ENCODE measurements at places on chromosomes 1 and 21.

DNA sequence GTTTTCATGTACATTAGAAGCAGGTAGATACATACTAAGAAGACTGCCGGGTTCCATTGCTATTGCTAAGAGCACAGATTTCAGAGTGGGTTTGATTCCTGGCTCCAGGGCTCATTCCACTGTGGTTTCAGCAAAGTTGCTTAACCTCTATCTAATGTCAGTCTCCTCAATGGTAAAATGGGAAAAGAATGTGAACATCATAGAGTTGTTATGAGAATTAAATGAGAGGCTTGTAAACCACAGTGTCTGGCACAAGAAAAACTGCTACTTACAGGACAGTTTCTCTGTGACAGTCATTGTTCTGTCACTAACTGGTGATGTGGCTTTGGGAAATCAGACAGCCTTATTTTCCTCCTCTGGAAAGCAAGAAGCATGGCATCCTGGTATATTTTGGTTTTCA lies 10.7 kb upstream of the PLXNA2 start:
- peak; percentile 64 for DNase-seq

DNA sequence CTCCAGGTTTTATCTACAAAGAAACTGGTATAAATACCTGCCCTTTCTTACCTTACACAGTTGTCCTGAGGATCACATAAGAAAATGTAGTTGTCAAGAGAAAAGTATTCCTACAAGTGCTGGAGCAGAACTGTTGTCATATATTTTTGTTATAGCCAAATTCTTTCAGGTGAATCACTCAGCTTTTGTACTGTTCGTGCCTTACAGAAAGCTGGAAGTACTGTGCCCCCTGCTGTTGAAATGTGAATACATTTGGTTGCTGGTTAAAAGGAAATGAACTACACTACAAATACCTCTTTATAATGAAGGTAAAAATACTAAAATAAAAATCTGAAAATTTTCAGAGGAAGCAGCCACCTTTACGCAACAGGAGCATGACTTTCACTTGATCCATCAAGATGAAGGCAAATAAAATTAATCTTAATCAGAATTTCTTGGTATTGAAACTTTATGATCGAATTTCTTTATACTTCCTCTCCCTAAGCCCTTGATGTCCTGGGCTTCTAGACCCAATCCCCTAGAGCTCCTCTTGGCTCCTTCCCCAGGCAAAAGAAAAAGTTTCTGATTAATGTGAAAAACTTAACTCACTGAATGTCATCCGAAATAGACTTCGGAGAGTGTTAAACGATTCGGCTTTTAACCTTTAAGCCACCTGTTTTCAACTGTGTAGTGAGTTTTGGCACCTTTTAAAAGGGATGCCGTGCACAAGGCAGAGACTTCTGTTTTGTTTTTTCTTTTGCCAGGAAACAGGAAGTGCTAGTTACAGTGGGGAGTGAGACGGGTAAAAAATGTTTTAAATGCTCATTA lies 12.5 kb downstream of the CHML start:
- peak; percentile 33 for DNase-seq

GRCh38 chr1:3908886-3909517 lies 8.9 kb upstream of the C1orf174 start:
- DNase-seq: no peak

GRCh38 chr1:22709891-22710700 lies 543 bp upstream of the EPHB2 start:
- DNase-seq: peak; percentile 41

DNA sequence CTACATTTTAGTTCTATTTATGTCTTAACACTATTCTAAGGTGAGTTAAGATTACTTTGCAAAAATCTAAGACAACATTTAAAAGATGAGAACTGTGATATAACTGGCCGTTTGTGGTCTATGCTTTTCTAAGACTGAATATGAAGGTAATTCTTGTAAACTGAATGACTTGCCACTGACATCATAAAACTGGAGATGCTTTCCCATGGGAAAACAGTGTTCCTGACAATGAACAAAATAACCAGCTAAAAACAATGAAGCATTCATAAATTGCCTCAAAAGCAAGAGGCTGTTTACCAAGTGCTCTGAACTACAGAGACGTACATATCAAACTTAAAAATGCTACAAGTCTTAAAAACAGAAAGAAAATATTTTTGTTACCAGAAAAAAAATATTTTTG lies 54.7 kb downstream of the APP start:
- DNase-seq: no peak

GRCh38 chr1:37483785-37484184 lies 9.4 kb downstream of the ZC3H12A start:
- DNase-seq: no peak

DNA sequence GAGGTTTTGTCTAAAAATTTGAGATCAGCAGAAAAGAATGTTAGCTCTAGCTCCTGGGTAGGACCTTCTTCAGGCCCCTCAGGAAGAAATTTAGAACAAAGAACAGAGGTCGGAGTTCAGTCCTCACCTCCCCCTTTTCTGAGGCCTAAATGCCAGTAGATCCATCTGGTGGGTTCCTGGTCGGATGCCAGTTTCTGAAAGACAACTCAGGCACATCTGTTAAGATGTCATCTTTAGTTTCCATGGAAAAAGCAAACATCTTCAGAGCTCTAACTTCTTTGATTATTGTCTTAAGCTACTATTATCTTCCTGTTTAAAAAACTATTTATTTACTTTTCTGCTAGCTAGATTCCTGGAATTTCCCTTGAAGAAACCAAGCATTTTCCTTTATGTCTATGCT lies 37.1 kb upstream of the USP25 start:
- no peak for DNase-seq

- no peak for DNase-seq
Measured at GRCh38 chr1:156684227-156684782, 7.1 kb upstream of the NES start.

GRCh38 chr1:56525489-56526041 lies 53.8 kb downstream of the PLPP3 start:
- no peak for DNase-seq

DNA sequence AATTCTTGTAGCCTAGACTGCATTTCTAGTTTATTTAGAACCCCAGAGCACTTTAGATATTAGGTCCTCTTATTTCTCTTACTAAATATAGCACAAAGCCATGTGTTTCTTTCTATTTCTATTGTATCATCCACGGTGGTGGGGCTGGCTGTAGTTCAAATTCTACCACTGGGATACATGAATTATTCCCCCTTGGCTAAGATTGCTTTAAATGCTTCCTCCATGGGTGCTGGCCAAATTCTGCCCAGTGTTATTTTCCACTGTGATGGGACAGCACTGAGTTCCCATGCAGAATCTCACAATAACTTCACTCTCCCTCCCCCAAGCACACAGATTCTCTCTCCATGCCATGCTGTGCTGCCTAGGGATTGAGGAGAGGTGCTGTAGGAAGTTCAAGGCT lies 41.5 kb upstream of the GBP6 start:
- no peak for DNase-seq

GRCh38 chr1:187018291-187018690 lies 189.5 kb downstream of the PLA2G4A start:
- no peak for DNase-seq

DNA sequence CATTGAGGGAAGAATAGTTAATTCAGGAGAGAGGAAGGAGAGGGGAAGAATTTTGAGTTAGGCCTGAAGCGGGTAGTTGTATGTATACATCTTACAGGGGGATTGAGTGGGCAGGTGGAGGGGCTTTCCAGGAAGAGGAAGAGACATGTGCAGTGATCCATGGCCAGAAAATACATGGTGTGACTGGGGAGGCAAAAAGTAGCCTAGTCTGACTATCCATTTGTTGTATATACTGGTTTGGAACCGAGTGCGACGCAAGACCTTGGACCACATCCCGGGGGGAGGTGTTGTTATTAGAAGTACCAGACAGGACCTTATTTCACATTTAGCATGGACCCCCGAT lies 158.3 kb downstream of the SDCCAG8 start:
- DNase-seq: no peak

DNA sequence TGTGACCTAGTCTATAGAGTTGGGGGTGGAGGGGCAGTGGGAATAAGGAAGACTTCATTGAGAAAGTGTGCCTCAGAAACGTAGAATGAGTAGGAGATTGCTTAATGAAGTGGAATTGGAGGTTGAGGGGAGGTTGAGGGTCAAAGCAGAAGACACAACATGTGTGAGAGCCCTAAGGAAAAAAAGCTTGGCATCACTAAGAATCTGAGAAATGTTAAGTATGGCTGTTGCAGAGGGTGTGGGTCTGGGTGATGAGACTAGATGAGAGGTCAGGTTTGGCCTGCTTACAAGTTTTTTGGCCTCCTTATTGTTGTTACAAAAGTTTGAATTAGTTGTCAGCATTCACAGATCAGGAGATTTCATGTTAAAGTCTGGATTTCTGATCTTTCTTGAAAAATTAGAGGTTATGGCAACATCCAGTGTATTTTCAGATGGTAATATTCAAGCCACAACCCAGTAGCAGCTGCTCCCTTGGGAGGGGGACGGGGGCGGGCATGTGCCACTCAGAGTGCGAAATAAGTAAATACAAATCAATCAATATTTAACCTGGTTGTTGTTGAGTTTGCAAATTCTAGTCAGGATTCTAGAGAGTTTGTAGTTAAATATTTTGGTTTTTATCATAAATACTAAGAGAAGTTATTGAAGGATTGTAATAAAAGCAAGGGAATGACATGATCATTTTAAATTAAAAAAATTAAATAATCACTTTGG lies 4.3 kb downstream of the MAN1A2 start:
- DNase-seq: peak; percentile 17

GRCh38 chr1:230328342-230329015 lies 97.7 kb downstream of the PGBD5 start:
- DNase-seq: no peak

GRCh38 chr1:20409971-20410370 lies 76.0 kb downstream of the CAMK2N1 start:
- DNase-seq: no peak

DNA sequence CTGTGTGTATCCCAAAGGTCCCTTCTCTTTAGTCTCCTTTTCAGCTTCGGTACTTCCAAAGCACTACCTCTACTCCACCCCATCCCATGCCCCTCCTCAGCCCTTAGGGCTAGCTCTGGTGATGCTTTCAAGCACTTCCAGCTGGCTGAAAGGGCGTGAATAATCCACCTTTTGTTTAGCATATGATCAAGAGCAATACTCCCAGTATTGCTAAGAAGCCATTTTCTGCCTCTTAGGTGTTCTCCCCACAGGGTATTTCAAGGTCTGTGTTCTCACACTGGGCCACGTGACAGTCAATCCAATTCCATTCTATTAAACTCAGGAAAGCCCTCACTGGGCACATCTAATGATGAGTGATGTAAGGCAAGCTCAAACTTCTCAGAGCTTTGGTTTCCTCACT lies 298.5 kb upstream of the PROX1 start:
- DNase-seq: no peak

DNA sequence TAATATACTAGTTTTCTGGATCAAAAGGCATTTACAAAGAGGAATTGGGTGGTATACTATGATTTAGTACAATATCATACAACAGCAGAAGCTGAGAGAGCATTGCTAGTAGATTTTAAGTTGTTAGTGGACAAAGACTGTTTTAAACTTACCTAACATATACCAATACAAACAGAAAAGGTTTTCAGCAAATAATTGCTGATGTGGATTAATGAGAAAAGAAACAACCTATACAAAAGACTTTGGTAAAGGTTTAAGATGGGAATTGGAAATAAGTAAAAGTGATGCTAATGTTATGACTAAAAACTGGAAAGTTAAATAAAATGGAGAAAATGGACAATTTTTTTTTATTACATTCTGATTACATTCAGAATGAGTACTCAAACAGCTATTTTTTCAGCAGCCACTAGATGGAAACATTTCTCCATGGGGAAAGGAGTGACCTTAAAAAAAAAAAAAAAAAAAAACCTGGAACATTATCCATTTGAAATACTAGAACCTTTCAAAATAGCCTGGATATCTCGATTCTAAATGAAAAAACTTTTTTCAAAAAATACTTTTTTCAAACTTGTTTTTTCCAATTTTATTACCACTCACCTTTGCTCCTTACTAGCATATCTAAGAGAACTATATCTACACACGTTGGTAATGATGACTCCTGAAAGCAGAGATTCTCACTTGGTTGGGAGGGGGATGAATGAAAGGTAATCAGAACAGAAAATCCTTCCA lies 55.4 kb downstream of the EPRS1 start:
- DNase-seq: peak; percentile 15

- DNase-seq: no peak
Measured at GRCh38 chr1:159949123-159949522, 3.7 kb upstream of the IGSF9 start.

GRCh38 chr1:92536211-92536979 lies 49.7 kb upstream of the GFI1 start:
- DNase-seq: no peak

- DNase-seq: no peak
Measured at GRCh38 chr21:30984889-30985288, 53.4 kb downstream of the KRTAP19-8 start.

DNA sequence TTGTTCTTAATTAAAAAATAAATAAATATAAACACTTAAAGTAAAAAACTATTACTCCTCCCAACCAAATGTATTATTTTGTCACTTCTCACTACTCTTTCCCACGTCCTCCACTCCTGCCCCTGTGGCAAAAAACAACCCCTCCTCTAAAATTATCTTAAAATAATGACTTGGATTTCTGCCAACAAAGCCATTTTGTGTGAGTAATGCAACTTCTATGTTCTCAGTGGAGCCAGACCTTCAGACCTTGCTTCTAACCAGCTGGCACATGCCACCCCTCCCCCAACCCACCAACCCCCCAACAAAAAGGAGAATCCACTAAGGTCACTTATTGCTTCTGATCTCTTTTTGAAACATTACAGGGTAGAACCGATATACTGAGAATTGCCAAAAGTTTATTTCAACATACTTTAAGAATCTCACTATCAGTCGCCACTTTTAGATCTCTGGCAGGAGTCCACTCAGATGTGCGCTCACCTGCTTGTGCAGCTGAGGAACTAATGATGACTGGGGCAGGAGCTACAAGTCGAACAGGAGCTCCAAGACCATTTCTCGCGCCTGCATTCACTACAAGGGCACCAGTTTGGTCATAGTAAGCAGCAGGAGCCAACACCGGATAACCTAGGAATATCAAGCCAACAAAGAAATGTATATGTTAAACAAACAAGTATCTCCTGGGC lies 58.3 kb upstream of the SDC3 start:
- no peak for DNase-seq

GRCh38 chr1:31939484-31940329 lies 1.5 kb upstream of the PTP4A2 start:
- DNase-seq: no peak

GRCh38 chr1:1153874-1154273 lies 19.8 kb upstream of the TTLL10 start:
- no peak for DNase-seq

GRCh38 chr1:9350013-9350908 lies 57.6 kb downstream of the SPSB1 start:
- DNase-seq: no peak

- no peak for DNase-seq
Measured at GRCh38 chr1:234875328-234875952, 253.2 kb downstream of the TOMM20 start.

Data from fibroblast of skin of left biceps (primary cell).